Upper lobe of right lung (tissue), 1 donor: ENCODE measurements at places on chromosomes 6 and 20. TPM values are rescaled to one million over a fixed set of nuclear protein-coding genes. Genes with fewer than 3 reads are reported as not detected.

Gene NINL
- 13.2 TPM for total RNA-seq

Gene RAB44
- total RNA-seq = 0.96 TPM

Gene IFT52
- total RNA-seq = 20.4 TPM

Gene ESR1
- total RNA-seq = 5.7 TPM

Gene RHAG
- total RNA-seq = not detected

Gene FLRT3
- 71.2 TPM for total RNA-seq

Gene C6orf163
- 2.1 TPM for total RNA-seq

Gene SLC13A3
- 1.6 TPM for total RNA-seq

Gene DSN1
- 7.5 TPM for total RNA-seq

Gene RUNX2
- 4.6 TPM for total RNA-seq

DNA sequence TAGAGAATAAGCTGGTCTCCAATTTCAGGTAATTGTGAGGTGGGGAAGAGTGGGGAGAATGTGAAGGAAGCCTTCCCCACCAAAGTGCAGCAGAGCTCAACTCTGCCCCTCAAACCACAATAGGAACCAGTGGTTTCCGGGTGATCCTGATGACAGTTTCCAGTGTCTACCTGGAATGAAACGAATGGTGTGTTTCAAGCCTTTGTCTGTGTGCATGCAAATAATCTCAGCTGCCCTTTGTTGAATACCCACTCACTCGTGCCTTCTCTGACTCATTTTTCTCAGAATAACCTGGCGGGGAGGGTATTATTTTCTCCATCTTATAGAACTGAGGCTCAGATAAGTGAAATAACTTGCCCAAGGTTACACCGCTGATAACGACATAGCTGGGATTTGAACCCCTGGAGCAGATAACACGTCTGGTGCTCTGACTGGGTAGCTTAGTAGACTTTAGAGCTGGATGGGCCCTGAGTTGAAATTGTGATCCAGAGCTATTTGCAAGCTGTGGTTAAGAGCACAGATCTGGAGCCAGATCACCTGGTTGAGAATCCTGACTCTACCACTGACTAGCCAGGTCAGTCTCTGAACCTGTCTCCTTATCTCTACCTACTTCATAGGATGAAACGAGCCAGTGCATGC, 85.1 kb downstream of the EYA2 start:
- no peak overlapping the region for H3K27ac ChIP-seq
- no peaks in the 10 kb centered on the region for H3K36me3 ChIP-seq
- no peak for DNase-seq
- H3K4me3 ChIP-seq = no peak overlapping the region
- peaks cover 4% of the 10 kb centered on the region for H3K27me3 ChIP-seq
- H3K4me1 ChIP-seq = no peaks in the 10 kb centered on the region

DNA sequence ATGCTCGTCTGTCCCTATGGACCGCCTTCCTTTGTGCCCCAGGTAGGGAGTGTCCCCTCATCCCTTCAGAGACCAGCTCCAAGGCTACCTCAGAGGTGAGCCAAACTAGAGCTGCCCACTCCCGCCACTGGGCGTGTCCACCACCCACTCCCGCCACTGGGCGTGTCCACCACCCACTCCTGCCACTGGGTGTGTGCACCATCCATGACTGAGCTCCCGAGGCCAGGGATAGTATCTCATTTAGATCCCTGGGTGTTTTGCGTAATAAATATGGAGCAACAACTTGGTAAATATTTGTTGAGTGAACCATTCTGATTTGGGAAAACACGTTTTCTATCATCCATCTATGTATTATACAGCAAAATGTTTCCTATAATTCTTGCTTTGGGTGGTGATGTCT, 68.8 kb downstream of the ZBTB2 start:
- H3K27me3 ChIP-seq = no peaks in the 10 kb centered on the region
- no peaks in the 10 kb centered on the region for H3K36me3 ChIP-seq
- no peak for DNase-seq
- no peak overlapping the region for H3K4me3 ChIP-seq
- H3K27ac ChIP-seq = no peak overlapping the region

- no peaks in the 10 kb centered on the region for H3K36me3 ChIP-seq
- no peak overlapping the region for H3K4me3 ChIP-seq
- H3K27ac ChIP-seq = no peak overlapping the region
Observed at GRCh38 chr6:44559486-44560270, 172.2 kb downstream of the CDC5L start.

DNA sequence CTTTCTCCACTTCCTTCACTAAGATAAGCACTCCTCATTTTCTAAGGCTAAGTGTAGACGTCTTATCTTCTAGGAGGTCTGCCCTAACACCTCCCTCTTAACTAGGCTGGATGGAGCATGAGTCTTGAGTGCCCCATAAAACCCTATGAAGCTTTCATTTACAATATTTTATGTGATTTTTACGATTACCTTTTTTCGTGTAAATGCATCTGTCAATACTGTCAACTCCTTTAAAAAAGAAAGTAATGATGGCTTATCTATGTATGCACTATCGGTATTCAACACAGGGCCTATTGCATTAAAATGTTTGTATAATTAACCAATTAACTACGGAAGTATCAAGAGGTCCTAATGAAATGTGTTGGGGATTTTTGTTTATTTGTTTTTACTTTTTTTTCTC, 156.0 kb upstream of the FAM83B start:
- no peaks in the 10 kb centered on the region for H3K27me3 ChIP-seq
- no peak overlapping the region for H3K4me3 ChIP-seq
- H3K4me1 ChIP-seq = no peaks in the 10 kb centered on the region
- no peak for DNase-seq
- no peaks in the 10 kb centered on the region for H3K36me3 ChIP-seq

GRCh38 chr6:15268137-15268908, 22.5 kb downstream of the JARID2 start:
- H3K27me3 ChIP-seq = no peaks in the 10 kb centered on the region
- H3K36me3 ChIP-seq = no peaks in the 10 kb centered on the region
- DNase-seq = no peak
- H3K27ac ChIP-seq = peak overlapping the region; percentile 6

GRCh38 chr6:43996618-43997344, 130.5 kb downstream of the MRPL14 start:
- no peak for DNase-seq
- H3K27me3 ChIP-seq = peaks cover 10% of the 10 kb centered on the region
- no peaks in the 10 kb centered on the region for H3K36me3 ChIP-seq
- no peak overlapping the region for H3K27ac ChIP-seq
- H3K4me3 ChIP-seq = no peak overlapping the region

DNA sequence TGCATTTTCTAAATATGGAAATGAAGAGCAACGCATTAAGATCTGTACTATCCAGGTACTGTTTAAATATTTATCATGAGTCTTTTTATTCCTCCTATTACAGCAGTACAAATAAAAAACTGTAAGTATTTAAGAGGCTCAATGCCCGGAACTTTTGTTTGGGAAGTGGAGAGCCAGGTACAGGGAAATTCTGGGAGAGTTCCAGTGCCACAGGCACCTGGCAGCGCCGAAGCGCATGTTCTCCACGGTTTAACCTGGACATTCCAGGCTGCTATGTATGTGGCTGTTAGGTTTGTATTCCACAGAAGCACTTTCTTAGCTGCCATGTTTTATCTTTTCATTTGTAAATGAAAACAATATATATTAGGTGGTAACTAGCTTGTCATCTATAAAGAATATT, 81.7 kb downstream of the PREP start:
- peaks cover 44% of the 10 kb centered on the region for H3K36me3 ChIP-seq
- H3K27ac ChIP-seq = no peak overlapping the region
- DNase-seq = no peak
- no peaks in the 10 kb centered on the region for H3K4me1 ChIP-seq
- no peaks in the 10 kb centered on the region for H3K27me3 ChIP-seq

GRCh38 chr6:40880906-40881305, 158.1 kb downstream of the UNC5CL start:
- no peaks in the 10 kb centered on the region for H3K4me1 ChIP-seq
- no peak overlapping the region for H3K4me3 ChIP-seq
- no peak for DNase-seq
- H3K36me3 ChIP-seq = no peaks in the 10 kb centered on the region
- H3K27me3 ChIP-seq = no peaks in the 10 kb centered on the region
- H3K27ac ChIP-seq = no peak overlapping the region

- no peak overlapping the region for H3K4me3 ChIP-seq
- no peak overlapping the region for H3K27ac ChIP-seq
- peak; percentile 63 for DNase-seq
- no peaks in the 10 kb centered on the region for H3K36me3 ChIP-seq
- H3K27me3 ChIP-seq = peaks cover 55% of the 10 kb centered on the region
Observed at GRCh38 chr20:723756-724155, 44.5 kb downstream of the SLC52A3 start.

- H3K4me3 ChIP-seq = no peak overlapping the region
- no peak overlapping the region for H3K27ac ChIP-seq
- no peak for DNase-seq
Observed at GRCh38 chr6:129818251-129818650, 42.9 kb downstream of the TMEM244 start.

DNA sequence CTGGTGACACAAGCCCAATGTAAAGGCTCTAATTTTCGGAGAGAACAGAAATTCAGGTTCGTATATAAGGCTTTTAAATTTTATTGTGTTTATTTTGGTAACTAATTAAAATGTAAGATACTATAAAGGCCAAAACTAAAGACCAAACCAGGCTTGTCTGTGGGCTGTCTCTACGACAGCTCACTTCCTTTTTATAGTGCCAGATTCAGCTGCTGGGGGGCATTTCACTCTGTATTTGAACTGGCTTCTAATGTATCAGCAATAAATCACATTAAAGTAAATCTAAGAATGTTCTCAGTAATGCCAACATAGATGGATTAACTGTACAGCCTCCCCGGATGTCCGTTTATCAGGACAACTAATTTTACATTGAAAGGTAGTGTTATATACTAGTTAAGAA, 31.1 kb upstream of the STXBP5 start:
- no peak overlapping the region for H3K4me3 ChIP-seq
- H3K4me1 ChIP-seq = no peaks in the 10 kb centered on the region
- H3K36me3 ChIP-seq = no peaks in the 10 kb centered on the region
- no peak overlapping the region for H3K27ac ChIP-seq

- DNase-seq = no peak
- no peak overlapping the region for H3K4me3 ChIP-seq
- no peak overlapping the region for H3K27ac ChIP-seq
- no peaks in the 10 kb centered on the region for H3K36me3 ChIP-seq
- no peaks in the 10 kb centered on the region for H3K27me3 ChIP-seq
- no peaks in the 10 kb centered on the region for H3K4me1 ChIP-seq
Observed at GRCh38 chr20:53186635-53187034, 214.5 kb downstream of the TSHZ2 start.

DNA sequence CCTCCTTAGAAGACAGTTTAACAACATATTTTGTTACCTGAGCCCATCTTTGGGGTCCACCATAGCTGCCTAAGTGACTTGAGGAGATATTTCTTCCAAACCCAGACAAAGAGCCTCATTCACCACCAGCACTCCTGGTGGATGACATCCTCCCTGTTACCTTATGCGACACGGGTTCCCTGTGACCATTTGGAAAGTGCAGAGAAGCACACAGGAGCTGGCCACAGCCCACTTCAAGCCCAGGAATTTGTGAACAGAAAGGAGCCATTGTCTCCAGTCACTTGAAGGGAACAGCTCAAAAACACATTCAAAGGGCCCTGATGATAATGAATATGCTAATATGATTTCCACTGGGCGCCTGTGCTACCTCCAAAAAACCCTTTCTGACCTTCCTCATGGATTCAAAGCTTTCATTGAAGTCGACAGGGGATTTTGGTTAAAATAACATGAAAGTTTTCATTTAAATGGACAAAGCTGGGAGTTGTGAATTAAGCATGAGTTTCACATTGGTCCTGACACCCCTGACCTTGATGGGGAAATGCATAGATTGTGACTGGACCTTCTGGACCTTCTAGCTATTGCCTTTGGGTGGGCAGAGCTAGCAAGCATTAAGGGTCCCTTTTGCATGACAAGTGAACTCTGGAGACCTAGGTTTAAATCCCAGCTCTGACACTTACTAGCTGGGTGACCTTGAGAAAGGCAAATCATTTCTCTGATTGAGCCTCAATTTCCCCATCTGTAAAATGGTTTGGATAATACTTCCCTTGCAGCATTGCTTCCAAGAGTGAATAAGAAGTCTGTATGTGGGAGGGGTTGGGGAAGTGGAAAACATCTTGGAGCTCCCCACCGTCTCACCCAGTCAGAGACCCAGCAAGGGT, 83.3 kb upstream of the SIRPA start:
- H3K27me3 ChIP-seq = no peaks in the 10 kb centered on the region
- peak overlapping the region; percentile 44 for H3K27ac ChIP-seq
- no peaks in the 10 kb centered on the region for H3K36me3 ChIP-seq
- no peak overlapping the region for H3K4me3 ChIP-seq

DNA sequence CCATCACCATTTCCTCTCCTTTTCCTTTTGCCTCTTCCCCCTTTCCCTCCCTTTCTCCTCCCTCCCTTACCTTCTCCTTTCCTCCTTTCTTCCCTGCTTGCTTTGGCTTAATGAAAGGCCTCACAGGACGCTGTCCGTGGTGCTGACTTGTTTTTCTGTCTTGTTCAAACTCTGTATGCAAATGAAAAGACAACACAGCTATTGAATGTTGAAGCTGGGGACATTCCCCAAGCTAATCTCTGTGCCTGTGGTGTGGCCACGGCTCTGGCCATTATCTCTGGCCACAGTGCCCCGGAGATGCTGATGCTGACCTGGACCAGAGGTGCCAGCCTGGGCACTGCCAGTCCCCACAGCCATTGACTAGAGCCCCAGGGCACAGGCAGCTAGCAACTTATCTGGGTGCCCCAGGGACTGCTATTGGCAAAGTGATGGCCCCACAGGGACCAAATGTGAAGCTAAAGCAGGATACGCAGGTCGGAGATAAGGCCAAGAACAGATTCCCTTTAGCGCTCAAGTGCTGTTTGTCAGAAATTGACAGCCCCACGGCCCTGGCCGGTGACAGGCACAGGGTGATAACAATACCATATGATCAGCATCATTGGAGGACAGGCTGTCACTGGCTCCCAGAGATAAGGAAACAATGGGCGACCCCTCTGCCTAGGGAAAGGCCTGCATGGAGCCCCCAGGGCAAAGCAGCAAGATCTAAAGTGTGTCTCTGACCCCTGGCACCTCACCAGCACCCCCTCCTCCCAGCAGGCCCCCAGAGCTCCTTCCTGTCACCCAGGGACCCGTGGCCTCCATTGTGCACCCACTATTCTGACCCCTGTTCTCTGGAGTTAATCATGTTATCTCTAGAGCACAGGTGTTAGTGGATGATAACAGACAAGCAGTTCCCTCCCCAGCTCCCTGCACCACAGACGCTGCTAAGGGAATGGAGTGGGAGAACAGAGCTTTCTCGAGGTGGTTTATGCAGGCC, 31.6 kb upstream of the SLC32A1 start:
- H3K36me3 ChIP-seq = no peaks in the 10 kb centered on the region
- H3K4me3 ChIP-seq = no peak overlapping the region
- peaks cover 24% of the 10 kb centered on the region for H3K27me3 ChIP-seq
- no peak overlapping the region for H3K27ac ChIP-seq
- DNase-seq = no peak

GRCh38 chr20:8946036-8946940, 122.6 kb upstream of the PLCB4 start:
- H3K4me1 ChIP-seq = no peaks in the 10 kb centered on the region
- H3K36me3 ChIP-seq = no peaks in the 10 kb centered on the region
- no peak overlapping the region for H3K27ac ChIP-seq
- H3K4me3 ChIP-seq = no peak overlapping the region

- H3K4me1 ChIP-seq = no peaks in the 10 kb centered on the region
- no peak for DNase-seq
- no peak overlapping the region for H3K27ac ChIP-seq
- no peaks in the 10 kb centered on the region for H3K36me3 ChIP-seq
Observed at GRCh38 chr6:159645640-159646039, 47.4 kb downstream of the SOD2 start.
